ENCODE measurements at places on chromosomes 2 and 18.

GRCh38 chr2:180662941-180663471, 317.4 kb upstream of the UBE2E3 start:
- no peak for DNase-seq

DNA sequence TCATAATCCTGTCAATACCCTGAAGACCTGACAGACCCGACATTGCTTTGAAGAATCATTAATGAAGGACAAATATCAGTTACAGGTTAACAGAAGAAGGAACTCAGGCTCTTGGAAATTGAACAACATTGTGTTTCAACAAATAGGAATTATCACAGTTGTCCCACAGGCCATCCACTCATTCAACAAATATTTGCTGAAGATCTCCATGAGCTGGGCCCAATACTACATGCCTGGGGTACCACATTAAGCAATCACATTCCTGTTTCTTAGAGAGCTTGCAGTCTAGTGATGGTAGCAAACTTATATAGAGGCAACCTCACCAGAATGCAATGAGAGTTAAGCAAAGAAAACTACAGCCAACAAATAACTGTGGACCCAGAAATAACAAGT, 671.6 kb upstream of the ACVR2A start:
- no peak for DNase-seq

DNA sequence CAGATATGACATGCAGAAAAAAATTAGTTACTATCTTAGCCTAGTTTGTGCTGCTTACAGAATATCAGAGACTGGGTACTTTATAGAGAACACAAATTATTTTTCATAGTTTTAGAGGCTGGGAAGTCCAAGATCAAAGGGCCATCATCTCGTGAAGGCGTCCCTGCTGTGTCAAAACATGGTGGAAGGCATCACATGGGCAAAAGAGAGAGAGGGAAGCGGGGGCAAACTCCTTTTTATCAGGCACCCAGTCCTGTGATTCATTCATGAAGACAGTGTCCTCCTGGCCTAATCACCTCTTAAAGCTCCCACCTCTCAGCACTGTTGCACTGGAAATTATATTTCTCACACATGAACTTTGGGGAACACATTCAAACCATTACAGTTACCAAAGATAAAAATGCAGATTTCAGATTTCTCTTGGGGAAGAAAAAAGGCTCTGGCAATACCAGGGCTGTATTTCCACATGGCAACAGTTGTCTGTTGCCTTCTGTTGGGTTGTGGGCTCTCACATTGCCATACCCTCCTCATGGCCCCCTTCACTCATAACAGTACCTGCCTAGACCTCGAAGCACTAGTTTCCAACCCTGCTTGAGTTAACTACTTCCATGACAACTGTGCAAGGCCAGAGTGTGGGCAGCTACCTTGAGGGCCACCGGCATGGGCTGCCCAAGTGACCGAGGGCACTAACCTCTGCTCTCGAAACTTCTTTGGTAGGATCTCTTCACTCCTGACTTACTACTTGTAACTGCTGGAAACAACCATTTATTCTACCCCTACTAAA, 2.7 kb upstream of the ACTR3 start:
- DNase-seq: no peak

GRCh38 chr2:37748541-37748940, 77.1 kb upstream of the CDC42EP3 start:
- no peak for DNase-seq

GRCh38 chr2:7567646-7568045, 650.4 kb downstream of the RNF144A start:
- no peak for DNase-seq

GRCh38 chr2:48218169-48218568, 311.8 kb upstream of the STON1 start:
- DNase-seq: no peak
